ENCODE measurements at places on chromosomes 7 and 10. TPM values are rescaled to one million over a fixed set of nuclear protein-coding genes. Genes with fewer than 3 reads are reported as not detected.

GRCh38 chr7:29839921-29840320 is 33.6 kb downstream of the WIPF3 start:
- DNase-seq, result no peak

The SLC13A4 gene
- 1.0 TPM for total RNA-seq

The OR2A5 gene
- not detected for total RNA-seq

The CNNM1 gene
- total RNA-seq, result 0.22 TPM

DNA sequence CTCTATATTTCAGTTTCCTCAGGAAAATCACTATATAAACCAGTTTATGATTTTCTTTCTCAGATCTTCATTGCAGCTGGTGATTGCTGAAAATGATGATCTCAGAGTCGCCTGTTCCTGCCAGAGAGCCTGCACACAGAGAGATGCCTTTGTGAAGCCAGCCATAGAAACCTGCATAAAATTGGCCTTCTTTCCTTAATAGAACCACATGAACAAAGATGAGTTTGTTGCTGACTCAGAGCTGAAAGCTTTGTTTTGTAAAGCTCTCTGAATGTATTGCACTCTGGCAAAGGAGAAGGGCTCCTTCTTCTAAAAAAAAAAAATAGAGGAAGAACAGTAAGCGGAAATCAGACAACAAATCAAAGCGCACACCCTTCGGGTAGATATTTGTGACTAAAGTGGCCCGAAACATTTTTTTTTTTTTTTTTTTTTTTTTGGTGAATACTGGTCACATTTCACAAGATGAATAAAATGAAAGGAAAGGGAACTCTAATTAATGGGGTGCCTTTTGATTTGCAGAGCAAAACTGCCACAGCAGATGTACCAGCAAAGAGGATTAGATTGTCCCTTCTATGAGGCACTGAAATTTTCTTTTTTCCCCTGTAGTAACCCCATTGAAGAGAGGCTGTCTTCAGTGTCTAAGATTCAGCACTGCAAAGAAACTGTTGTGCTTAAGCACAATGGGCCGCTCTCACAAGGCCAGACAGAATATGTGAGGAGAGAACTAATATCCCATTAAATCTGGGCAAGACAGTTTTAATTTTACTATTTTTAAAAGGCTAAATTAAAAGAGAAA is 75.1 kb upstream of the PTPRZ1 start:
- DNase-seq, result no peak

- no peak for DNase-seq
These were observed 229.6 kb downstream of the PHF14 start for GRCh38 chr7:11203224-11203623.

DNA sequence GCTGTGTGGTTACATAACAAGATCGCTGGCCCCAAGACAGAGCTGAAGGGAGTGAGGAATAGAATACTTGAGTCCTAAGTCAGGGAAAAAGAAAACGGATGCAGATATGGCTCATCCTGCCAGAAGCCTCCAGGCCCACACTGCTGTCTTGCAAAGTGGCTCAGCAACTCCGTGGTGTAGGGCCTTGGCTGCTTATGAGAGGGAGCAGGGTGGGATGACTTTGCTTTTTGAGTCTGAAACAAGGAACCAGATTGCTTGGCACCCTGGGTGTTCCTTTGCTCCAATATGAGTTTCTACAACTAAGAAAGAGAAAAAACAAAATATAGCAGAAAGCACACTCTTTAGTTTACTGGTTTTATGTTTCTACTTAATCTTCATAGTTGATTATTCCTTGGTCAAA is 193.8 kb upstream of the WDR11 start:
- DNase-seq, result no peak

Measured in cardiac septum (tissue), 1 donor.